Glomerular endothelial cell (primary cell): ENCODE measurements at places on chromosomes 7 and 10.

DNA sequence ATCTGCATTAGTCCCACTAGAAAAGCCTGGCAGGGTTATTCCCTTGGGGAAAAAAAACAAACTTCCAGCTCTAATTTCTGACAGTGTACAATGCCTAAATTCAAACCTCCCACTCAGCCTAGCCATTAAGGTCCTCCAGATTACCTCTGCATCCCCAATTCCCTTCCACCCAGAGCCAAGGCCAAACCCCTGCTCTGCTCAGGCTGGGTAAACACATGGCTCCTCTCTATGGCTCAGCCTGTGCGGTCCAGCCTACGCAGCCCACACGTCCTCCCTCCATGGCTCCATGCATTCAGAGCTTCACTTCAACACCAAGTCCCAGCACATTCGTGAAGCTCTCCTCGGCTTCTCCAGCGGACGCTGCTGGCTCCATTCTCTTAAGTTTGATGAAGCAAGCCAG lies 5.2 kb downstream of the DLG5 start:
- DNase-seq, result no peak

DNA sequence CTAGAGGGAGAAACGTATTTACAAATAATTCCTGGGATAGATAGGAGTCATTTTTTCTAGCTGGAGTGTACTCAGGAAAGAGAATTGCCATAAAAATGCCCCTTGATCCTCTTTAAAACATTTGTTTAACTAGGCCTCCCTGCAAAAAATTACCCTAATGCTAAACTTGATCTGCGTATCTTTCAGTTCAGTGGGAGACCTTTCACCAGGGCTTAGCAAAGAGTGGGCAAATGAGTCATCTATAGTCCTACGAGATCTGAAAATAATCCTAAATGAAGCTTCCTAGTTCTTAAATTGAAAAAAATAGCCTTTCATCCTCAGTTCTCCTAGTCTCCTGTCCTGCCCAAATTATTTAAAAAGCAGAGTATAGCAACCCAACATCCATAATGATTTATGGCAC lies 198.6 kb upstream of the FRMD4A start:
- no peak for DNase-seq

DNA sequence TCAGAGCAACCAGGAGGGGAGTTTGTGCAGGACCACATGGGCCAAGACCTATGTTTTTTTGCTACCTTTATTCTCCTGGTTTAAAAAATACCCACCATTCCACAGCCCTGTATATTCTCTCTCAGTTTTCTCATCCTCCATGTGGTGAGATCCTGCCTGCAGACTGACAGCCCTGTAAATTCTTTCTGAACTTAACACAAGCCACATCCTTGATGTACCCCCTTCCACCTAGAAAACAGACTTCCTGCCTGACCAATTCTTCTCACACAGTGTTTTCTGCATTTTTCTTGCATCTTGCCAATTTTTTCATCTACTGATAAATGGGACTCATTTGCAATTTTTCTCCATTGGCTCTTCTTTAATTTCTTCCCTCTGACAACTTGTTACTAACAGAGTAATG lies 78.4 kb downstream of the INSYN2A start:
- no peak for DNase-seq

DNA sequence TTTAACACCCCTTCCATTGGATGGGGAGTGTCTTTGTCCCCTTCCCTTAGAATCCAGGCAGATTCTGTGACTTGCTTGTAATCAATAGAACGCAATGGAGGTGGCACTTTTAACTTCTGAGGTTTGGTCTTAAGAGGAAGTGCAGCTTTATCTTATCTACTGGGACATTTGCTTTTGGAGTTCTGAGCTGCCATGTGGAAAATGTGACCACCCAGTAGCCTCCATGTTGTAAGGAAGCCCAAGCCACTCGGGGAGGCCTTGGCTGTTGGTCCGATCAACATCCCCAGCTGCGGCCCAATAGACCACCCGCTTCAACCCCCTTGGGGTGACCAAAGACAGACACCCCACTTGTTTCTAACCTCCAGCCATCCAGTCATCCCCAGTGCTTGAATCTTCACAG lies 86.3 kb upstream of the FAM171A1 start:
- DNase-seq, result no peak

GRCh38 chr7:81816312-81816711 lies 46.5 kb upstream of the HGF start:
- DNase-seq, result no peak

- no peak for DNase-seq
These were observed 2.0 kb downstream of the FLNC start for GRCh38 chr7:128831994-128832879.

GRCh38 chr10:113360870-113361269 lies 192.0 kb upstream of the HABP2 start:
- DNase-seq, result no peak

DNA sequence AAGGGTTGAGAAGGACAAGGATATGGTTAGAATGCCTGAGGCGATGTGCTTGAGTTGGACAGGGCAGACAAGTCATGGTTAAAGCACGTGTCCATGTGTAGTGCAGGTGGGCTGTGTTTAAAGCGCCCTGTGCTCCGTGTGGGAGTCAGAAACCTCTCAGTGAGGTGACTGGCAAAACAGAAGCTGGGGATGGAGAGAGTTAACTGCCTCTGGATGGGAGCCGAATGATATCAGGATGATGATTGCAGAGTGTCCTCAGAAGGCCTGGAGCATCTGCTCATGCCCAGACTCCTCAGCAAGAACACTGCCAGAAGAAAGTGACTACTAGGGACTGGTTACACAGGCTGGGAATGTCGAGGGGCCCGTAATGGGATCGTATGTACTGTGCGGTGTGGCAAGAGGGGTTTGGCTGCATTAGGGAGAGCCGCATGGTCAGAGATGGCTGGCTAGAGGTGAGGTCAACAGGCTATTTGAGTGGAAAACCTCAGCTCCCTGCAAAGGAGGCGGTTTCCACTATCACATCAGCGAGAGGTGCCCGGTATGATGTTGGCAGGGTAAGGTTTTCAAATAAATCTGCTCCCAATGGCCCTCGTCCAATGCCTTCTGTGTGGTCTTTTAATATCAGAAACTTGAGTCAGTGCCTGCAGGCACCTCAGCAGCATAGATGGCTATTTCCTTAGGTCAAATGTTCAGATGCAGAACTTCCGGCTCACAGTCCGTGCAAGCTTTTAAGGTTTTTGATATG lies 26.1 kb upstream of the MRC1 start:
- DNase-seq, result peak; percentile 90

DNA sequence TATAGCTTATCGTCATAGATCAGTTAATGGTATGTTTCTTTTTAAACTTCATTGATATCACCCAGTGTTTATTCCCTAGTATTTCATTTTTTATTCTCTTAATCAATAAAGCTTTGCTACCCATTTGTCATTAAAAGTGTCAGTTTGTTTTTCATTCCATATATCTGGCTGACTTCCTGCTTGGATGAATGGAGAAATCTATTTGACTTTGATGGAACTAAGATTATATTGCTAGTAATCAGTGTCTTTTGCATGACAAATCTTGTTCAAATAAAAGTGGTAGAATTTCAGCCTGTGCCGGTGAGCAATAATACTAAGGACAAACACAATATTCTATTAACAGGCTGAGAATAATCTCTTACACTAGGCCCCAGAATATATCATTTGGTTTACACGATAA lies 203.3 kb downstream of the SEC23IP start:
- no peak for DNase-seq

DNA sequence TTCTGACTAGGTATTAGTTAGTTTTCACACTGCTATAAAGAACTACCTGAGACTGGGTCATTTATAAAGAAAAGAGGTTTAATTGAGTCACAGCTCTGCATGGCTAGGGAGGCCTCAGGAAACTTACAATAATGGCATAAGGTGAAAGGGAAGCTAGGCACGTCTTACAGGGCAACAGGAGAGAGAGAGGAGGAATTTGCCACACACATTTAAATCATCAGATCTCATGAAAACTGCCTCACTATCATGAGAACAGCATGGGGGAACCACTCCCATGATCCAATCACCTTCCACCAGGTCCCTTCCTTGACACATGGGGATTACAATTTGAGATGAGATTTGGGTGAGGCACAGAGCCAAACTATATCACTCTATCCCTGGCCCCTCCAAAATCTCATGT lies 40.6 kb upstream of the ZMYND11 start:
- DNase-seq, result no peak

GRCh38 chr10:68871105-68871711 lies 29.9 kb upstream of the DDX50 start:
- DNase-seq, result no peak
